ENCODE measurements at places on chromosomes 3 and 15.

GRCh38 chr3:10468613-10469354 lies 36.6 kb downstream of the ATP2B2 start:
- DNase-seq, result no peak

GRCh38 chr3:85576091-85576690 lies 617.4 kb downstream of the CADM2 start:
- peak; percentile 57 for DNase-seq

GRCh38 chr3:59320080-59320479 lies 270.3 kb upstream of the CFAP20DC start:
- DNase-seq, result no peak

DNA sequence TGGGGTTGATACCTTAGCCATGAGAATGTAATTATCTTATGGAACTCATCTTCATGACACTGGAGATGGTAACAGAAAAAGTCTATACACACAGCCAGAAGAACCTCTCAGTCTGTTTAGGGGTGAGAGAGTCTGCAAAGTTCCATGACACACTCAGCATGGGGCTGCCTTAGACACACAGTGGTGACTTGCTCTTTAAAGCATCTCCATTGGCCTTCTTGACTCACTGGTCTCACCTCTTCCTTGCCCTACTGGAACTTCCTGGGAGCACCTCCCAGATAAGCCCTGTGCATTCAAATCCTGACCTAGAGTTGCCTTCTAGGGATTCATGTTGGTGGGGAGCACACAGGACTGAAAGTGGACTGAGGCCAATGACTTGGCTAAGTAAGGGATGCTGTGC lies 9.3 kb downstream of the MAGI1 start:
- no peak for DNase-seq

DNA sequence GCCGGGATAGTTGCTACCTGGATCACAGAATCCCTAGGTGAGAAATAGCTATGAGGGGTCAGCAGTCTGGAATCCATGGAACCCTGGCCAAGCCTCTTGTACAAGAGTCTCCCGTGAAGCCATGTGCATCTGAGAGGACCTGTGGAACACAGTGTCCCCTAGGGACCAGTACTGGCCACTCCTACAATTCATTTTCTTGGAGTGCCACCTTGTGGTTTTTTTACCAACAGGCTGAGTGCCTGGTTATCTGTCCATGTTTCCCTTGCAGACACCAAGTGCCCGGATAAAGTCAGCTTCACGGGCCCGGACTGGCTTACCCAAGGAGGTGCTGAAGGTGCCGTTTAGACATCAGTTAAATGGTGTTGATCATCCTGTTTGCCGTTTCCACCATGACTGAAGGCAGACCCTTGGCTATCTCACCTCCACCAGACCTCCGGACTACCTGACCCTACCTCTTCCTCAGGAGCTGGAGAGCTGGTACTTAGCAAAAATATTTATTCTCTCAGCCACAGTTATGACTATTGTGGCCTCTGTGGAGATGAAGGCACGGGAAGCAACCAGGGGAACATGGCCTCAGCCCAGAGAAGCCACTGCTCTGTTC lies 93.9 kb downstream of the RBPMS2 start:
- peak; percentile 51 for DNase-seq

- DNase-seq, result no peak
These were observed 26.4 kb upstream of the LAMP3 start for GRCh38 chr3:183188895-183189462.

DNA sequence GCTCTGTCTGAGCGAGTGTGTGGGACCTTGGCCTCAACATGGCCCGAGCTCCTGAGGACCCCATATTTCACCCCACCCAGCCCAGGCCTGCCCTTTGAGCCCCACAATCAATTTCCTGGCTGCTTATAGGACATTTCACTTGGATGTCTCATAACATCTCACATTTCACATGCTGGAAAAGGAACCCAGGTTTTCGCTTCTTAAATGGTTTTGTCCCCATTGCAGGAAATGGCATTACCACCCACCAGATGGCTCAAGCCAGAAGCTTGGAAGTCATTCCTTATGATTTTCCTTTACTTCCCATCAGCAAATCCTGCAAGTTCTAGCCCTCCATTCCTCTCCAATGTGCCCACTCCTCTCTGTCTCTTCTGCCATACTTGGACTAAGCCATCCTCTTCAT lies 14.9 kb downstream of the ITGA11 start:
- peak; percentile 26 for DNase-seq

DNA sequence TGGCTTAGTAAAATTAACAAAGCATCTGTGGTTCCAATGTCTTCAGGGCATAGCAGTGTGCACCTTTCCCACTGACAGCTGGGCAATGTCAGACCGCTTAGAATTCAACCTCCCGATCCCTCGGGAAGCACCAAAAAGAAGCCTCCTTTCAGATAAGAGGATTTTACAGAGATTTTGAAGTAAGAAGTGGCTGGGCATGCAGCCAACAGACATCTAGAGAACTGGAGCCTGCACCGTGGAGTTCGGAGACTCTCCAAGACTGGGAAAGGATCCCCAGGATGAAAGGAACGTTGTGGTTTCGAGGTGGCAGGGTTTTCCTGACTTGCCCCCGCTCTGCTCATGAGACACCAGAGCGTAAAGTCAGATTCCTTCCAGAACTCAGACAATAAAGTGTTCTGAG lies 5.3 kb downstream of the FAM174B start:
- peak; percentile 19 for DNase-seq

DNA sequence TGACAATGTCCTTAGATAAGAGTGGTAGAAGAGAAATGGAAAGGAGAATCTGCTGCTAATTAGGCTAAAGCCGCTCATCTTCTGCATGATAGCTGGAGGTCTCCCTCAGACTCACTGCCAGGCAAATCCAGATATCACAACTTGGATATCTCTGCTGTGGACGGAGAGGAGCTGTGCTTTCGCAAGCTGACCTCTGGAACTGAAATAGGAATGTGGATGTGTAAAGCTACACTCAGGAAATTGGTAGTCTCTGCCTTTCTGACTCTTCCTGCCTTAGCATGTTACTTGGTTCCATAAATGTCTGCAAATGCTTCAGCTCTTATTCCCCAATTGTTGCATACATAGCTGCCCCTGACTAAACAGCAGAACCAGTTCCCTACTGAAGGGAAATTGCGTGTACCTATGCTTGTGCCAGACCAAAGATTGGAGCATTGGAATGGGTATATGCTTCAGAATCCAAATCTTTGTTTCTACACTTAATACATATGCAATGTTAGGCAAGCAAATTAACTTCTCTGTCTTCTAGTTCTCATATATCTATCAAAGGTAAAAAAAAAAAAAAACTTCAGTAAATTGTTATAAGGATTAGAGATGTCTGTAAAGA lies 74.7 kb upstream of the ROBO2 start:
- DNase-seq, result no peak

DNA sequence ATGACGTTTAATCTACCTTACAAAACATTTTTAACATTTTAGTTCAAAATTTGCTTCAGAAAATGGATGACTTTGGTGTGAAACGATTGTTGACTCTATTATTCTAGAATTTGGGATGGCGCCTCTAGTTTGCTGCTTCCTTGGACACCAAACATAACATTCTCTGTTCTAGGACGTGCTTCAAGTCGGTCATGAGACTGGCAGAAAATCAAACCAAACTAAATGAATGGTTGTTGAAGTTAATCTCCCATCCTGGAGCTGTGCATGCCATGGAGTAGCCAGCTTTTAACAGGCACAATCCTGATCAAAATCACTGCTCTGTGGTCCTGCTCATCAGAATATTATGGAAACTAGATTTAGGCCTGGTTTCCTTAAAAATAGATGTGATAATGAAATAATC lies 9.6 kb upstream of the LRRFIP2 start:
- DNase-seq, result no peak

GRCh38 chr3:151135541-151136337 lies 50.3 kb downstream of the MED12L start:
- DNase-seq, result peak; percentile 61

GRCh38 chr3:16174026-16174355 lies 489 bp upstream of the GALNT15 start:
- no peak for DNase-seq

GRCh38 chr15:97929456-97930229 lies 30.9 kb upstream of the ARRDC4 start:
- DNase-seq, result no peak

GRCh38 chr3:179921500-179921899 lies 115.2 kb downstream of the PEX5L start:
- DNase-seq, result no peak

DNA sequence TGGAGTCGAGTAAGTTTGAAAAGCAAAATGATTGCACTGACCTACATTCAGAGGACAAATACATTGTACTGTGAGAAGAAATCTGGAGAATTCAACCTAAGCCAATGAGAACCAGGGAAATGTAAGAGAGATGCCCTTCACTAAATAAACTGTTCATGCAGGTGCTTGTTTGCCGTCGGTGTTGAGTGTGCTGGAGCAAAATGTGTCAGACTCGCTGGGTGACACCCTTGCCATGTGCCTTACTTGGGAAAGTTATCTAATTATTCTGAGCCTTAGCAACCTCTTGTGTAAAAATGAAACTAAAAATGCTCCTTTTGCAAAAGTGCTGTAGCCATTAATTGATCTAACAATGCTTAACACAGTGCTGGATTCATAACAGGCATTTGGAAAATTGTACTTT lies 140.4 kb downstream of the GABRB3 start:
- no peak for DNase-seq

GRCh38 chr3:194369522-194370279 lies at the start of gene LRRC15:
TSS of gene LRRC15 (minus strand) at chr3:194369743. CDS start at chr3:194361043, 8,700 bp downstream.
- DNase-seq, result no peak

- no peak for DNase-seq
These were observed 63.4 kb downstream of the EOMES start for GRCh38 chr3:27658741-27659140.

DNA sequence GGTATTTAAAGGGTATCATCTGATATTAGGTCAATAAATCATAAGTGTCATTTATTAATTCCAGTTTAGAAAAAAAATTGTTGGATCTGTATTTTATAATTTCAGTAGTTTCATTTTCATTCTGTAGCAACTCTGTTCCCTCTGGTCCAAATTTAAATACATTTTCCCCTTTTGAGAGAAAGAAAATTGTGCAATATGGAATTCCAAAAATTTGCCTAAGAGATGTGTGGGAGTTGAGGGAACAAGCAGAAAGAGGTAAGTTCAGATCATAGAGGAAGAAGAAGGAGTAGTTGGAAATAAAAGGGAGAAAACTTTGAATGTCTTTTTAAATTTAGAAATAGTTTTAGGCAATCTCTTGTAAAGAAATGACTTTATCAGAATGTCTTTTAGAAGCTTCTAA lies 48.9 kb upstream of the MME start:
- no peak for DNase-seq

- no peak for DNase-seq
These were observed 176.2 kb upstream of the THRB start for GRCh38 chr3:24670871-24671270.

GRCh38 chr3:131107637-131108433 lies 81.2 kb downstream of the NEK11 start:
- no peak for DNase-seq

DNA sequence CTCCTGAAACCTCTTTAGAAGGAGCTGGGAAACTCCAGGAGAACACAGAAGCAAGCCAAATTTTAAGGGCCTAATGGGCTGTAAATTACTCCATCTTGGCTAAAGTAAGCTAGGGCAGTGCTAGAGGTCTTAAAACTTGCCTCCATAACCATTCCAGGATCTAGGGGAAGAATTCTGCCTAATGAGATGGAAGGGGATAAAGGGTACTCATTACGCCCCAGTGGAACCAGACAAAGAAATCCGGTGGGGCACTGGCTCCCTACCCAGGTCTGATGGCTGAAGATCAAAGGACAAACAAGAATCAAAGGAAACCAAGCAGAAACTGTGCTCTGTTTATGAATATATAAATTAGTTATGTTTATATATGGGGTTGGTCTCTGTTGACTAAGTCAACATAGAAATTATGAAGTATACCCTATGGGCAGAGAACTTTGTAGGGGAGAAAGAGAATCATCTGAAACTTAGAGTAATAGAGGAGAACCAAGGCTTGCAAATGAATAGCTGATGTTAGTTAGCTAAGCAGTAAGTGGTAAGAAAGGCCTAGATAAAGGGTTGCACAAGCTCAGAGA lies 57.8 kb downstream of the NCEH1 start:
- DNase-seq, result no peak

- no peak for DNase-seq
These were observed 277 bp downstream of the FMN1 start for GRCh38 chr15:33194237-33194636.

- DNase-seq, result no peak
These were observed 70.4 kb downstream of the LSM3 start for GRCh38 chr3:14248849-14249523.

DNA sequence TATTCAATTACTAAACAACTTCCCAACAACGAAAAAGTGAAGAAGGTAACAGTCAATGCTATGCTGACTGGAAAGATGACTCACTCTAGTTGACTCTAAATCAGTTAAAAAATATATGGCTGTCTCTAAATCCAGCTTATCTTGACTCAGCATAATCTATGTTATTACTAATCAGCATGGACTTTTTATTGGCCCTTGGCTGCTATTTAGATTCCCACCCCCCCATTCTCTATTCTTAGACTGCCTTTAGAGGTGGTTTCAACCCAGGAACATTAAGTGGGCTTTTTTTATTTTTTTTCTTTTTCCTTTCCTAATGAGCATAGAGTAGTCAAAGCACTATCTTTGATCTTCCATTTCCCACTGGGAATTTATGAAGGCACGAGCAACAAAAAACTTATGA lies 1.9 kb downstream of the PCOLCE2 start:
- DNase-seq, result no peak

GRCh38 chr15:70539409-70539808 lies 223.9 kb downstream of the UACA start:
- peak; percentile 30 for DNase-seq

GRCh38 chr3:112761062-112761638 lies 85.5 kb downstream of the CD200R1L start:
- DNase-seq, result no peak

DNA sequence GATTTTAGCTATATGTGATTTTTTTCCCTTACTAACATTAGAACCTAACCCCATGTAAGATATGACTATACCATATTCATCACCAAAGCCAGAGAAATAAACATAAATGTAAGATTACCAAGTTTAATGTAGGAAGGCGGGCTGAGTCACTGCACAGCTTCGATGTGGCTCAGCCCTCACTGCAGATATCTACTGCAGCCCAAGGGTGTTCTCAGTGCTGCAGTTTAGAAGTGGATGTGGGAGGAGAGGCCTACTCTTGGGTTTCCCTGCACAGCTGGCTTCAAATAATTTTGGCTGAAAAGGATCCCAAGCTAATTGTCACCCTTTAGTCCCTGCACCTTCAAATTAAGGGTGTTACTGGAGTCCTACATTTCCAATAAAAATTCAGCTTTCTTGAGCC lies 9.3 kb downstream of the ARPP19 start:
- DNase-seq, result no peak

DNA sequence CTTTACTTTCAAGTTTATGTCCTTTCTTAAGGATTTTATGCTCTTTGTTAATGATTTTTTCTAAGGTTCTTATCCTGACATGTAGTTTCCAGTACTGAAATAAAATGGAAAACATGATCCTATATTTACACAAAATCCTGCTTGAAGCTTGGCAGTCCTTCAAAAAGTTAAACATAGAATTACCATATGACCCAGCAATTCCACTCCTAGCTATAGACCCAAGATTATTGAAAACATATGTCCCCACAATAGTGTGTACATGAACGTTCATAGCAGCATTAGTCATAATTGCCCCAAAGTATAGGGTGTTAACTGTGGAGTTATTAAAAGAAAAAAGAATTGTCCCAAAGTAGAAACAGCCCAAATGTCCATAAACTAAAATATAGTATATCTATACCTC lies 33.2 kb downstream of the ITGB5 start:
- no peak for DNase-seq

Data from activated CD8-positive, alpha-beta memory T cell treated with anti-CD3 and anti-CD28 coated beads for 24 hours (primary cell).